DMS153 (cell line): ENCODE measurements at places on chromosomes 1 and 21.

GRCh38 chr1:206863266-206863665 lies 2.2 kb upstream of the IL20 start:
- DNase-seq, result peak; percentile 19

DNA sequence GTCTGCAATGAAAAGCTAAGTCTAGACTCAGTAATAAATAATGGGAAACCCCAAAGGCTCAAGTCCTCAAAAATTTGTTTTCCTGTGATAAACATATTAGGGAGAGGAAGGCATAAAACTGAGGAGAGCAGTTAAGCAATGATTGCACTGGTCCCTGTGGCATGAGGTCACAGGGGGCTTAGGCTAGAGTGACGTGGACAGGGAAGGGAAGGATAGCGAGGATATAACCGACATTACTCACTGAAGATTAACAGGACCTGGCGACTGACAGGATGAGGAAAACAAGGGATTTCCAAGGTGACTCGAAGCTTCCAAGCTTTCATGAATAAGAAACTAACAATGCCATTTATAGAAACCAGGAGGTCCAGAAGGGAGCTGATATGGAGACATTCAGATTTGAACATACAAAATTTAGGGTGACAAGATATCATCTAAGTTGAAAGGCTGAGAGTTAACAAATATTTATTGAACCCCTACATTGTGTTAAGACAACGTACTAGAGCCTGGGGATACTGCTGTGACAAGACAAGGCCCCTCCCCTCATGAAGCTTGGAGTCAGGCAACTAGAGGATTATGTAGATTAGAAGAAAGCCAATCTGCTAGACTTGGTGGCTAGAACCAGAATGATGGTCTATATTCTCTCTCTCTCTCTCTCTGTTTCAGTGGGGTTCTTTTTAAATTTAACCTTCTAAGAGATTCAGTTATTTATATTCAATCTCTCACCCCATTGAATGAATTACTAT lies 33.2 kb upstream of the PKN2 start:
- no peak for DNase-seq

- no peak for DNase-seq
Observed at GRCh38 chr21:43767984-43768867, 7.9 kb downstream of the CSTB start.

- DNase-seq, result no peak
Observed at GRCh38 chr1:55938861-55939260, 640.5 kb downstream of the PLPP3 start.

GRCh38 chr1:14921057-14921456 lies 232.5 kb upstream of the TMEM51 start:
- no peak for DNase-seq

DNA sequence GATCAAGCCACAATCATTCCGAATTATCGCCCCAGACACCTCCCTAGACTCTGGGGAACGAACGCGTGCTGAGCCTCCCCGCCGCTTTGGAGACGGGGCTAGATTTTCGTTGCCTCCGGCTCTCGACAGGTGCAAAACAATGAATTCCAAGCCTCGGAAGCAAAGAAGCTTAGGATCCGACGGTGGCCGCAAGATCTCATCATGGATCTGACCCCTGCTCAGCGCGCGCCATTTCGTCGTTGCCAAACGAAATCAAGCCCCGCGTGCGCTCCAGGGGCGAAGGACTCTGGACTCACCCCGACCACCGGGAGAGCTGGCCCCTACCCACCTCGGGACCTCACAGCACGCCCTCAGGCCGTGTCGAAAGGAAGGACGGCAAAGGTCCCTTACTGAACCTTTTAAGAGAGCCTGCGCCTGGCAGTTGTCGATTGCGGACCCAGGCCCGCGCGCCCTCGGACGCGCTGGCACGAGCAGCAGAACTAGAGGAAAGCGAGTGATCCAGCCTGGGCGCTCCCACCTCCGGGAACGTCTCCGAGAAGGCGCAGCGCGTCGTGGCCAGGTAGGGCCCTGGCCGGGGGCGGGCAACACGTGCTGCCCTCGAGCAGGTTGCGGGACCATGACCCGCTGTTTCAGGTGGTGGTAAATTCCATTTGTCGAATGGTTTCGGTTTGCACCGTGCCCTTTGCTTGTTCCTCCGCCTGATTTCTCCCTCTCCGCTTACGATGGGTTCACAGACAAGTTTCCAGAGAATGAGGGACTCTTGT lies 1.6 kb upstream of the RUNX3 start:
- no peak for DNase-seq

GRCh38 chr1:16183179-16183578 lies 27.3 kb upstream of the EPHA2 start:
- DNase-seq, result no peak

DNA sequence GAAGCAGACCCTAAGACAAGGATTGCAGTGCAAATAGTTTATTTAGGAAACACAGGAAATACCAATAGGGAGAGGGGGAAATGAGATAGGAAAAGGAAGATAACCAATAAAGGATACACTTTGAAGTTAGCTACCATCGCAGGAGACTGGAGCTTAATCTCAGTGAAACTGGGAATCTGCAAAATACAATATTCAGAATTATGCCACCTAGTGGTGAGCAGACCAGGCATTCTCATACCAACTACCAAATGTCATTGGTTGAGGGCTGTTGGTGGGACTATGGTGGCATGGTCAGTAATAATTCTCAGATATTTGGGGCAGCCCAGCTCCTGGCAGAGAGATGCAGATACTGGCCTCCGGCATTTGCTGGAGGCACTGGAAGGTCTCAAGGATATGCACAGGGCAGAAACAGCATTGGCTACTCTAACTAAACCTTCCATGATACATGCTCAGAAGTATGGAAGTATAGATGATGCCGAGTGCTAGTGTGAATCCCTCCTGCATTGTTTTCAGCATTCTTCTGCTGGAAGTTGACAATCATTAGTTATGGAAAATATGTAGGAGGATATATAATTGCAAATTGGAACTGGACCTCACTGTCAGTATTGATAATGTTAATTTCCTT lies 11.8 kb upstream of the ZFP69B start:
- no peak for DNase-seq

DNA sequence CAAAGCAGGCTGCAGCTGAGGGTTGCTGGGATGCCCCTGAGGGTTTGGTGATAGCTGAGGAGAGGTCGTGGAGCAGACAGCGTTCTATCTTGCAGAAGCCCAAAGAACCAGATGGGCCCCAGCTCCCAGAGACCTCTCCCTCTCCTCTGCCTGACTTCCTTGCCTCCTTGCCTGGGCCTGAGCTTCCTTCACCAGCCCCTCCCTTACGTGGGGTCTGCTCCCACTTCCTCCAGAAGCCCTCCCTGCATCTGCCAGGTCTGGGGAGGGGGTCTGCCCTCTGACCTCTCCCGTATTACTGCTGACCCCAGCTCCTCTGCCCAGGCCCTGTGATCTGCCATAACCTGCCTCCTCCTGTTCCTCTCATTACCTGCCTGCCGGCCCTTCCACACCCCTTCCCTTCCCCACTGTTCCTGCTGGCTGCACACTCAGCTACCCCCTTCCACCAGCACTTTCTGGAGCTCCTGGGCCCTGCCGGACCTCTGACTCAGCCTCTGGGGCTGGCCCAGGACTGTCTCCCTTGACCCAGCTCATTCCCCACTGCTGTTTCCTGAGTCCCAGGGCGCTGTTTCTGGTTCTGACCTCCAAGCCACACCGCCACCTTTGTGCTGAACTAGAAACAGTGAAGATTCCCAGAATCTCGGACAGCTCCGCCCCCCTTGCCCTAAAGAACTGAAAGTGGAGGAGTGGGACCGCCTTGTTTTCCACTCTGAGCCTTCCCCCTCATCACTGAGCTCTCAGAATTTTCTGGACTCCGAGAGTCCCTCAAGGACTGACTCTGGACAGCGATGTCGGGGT lies 237.7 kb upstream of the C1orf174 start:
- no peak for DNase-seq

DNA sequence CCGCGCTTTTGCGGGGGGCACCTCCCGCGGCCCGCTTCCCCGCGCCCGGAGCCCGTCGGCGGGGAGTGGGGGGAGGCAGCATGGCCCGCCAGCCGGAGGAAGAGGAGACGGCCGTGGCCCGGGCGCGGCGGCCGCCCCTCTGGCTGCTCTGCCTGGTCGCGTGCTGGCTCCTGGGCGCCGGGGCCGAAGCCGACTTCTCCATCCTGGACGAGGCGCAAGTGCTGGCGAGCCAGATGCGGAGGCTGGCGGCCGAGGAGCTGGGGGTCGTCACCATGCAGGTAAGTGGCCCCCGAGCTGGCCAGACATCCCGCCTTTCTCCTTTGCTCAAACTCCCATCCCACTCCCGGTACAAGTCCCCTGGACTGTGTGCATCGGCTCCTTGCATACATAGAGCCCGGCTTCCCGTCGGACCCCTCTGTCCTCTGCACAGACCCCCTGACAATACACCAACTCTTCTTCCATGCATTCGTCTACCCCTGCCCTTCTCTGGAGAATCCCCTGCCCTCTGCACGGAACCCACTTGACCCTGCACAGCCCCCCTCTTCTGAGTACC lies 812 bp downstream of the CACHD1 start:
- no peak for DNase-seq

GRCh38 chr1:163914785-163915413 lies 593.1 kb downstream of the NUF2 start:
- no peak for DNase-seq

GRCh38 chr1:54493608-54494007 lies 54.4 kb upstream of the ACOT11 start:
- DNase-seq, result no peak
